ENCODE measurements at places on chromosomes 11 and 22.

GRCh38 chr11:22192289-22192641 lies 620 bp upstream of the ANO5 start:
- no peak for DNase-seq

DNA sequence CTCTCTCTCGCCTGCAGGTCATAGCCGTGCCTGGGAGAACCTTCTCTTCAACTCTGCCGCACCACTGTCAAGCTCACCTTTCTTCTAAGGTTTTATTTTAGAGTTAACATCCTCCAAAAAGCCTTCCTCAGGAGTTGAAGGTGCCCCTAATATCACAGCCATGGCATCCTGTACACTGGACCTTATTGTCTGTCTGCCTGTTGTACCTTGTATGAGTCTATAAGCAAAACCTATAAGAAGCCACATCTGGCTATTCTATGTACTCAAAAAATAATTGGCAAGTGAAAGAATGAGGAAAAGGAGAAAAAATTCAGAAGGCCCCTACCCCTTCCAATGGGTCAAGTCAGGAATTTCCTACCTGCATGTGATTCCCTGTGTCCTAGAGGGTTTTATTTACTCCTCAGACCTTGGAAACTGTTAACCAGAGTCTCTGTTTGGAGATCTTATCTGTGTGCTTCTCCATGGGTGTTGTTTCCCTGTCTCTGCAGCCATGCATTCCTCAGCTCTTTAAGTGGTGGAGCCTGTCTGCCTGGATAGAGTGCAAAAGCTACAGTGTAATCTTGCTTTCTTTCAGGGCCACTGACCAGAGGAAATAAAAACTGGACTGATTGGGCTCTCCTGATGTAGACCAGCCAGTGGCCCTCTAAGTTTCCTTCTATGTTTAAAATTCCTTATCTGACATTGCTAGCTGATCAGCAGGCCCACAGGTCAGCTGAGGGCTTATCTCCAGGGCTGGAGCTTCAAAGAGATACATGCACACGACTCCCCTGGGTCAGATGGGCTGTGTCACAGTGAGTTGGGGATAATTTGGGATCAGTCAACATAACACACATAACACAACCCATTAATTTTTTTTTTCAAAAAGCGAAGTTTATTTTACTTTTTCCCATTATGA lies 37.6 kb upstream of the TMEM135 start:
- DNase-seq: no peak

GRCh38 chr11:67564230-67564629 lies 19.4 kb upstream of the GSTP1 start:
- DNase-seq: no peak

GRCh38 chr22:41009222-41009948 lies 58.2 kb downstream of the RBX1 start:
- no peak for DNase-seq

- DNase-seq: no peak
These were observed 3.9 kb downstream of the FRMD8 start for GRCh38 chr11:65390099-65390941.

DNA sequence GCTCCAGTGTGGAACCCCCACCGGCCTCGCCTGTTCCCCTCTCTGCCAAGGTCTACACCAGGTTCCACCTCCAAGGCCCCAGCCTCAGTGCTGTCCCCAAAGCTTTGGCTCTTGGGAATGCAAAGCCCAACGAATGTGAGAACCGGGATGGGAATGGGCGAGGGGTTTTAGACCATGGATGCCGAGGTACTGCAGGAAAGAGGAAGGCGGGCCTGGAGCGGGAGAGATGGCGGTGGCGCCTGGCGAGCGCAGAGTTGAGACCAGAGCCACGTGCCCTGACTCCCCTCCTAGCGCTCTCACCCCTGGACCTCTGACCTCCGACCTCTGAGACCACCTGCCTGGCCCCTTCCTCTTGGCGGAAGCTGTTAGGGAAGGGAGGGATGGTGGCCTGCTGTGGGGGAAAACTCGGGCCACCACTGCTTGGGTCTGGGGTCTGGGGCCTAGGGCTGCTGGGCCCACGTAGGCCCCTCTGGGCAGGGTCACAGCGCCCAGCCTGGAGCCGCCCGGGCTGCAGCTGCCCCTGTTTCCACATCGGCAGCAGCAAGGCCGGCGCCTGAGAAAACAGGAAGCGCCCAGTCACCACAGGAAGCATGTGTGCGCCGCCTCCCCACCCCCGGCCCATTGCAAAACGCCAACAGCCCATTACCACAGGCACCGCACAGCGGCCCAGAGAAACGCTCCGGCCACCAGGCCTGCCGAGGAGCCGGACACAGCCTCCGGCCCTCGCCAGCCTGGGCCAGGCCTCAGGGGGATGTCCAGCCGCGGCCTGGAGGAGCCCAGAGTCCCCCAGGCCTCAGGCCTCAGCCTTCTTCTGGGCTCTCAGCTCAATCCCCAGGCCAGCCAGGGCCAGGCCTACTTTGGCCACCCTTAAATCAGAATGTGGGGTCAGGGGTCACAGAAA lies 13.8 kb upstream of the SLC39A13 start:
- DNase-seq: no peak

- DNase-seq: no peak
These were observed 90.1 kb downstream of the LDLRAD3 start for GRCh38 chr11:36033936-36034335.

DNA sequence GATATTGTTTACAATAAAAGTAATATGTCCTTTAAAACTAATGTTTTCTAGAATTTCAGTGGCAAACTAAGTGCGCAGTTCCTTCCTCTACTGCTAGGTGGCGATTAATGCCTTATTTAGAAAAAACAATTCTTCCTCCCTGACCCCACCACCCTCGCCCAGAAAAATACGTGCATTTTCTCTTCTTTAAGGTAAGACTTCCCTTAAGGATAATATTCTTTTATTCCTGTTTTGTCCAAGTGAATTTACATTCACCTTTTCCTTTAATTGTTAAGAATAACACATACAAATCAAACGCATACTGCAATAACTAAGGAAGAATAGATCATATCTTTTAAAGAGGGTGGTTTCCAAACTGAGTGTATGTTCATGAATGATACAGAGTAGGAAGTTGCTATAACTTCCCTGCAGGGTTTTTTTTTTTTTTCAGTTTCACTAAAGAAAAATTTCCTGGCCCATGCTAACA lies 17.0 kb upstream of the PSMA1 start:
- DNase-seq: no peak
